ENCODE measurements at places on chromosomes 4 and X.

- DNase-seq, result no peak
Measured at GRCh38 chr4:137656661-137657060, 124.4 kb upstream of the PCDH18 start.

DNA sequence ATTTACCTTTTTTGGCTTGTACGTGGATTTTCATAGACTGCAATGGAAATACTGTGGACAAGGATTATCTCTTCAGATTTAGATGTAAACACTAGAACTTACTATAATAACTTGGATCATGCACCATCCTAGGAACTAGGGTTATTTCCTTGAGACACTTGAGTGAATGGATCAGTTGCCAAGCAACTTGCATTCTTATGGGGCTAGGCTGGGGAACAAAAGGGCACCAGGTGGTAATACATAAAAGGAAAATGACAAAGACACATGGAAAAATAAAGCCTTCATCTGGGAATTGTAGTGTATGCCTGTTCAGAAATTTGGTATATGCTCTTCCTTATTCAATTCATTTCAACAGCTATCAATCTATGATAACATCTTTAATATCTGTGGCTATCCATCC, 247.1 kb downstream of the SPRY1 start:
- DNase-seq, result no peak

GRCh38 chr4:141724646-141725045, 88.3 kb downstream of the IL15 start:
- DNase-seq, result no peak

DNA sequence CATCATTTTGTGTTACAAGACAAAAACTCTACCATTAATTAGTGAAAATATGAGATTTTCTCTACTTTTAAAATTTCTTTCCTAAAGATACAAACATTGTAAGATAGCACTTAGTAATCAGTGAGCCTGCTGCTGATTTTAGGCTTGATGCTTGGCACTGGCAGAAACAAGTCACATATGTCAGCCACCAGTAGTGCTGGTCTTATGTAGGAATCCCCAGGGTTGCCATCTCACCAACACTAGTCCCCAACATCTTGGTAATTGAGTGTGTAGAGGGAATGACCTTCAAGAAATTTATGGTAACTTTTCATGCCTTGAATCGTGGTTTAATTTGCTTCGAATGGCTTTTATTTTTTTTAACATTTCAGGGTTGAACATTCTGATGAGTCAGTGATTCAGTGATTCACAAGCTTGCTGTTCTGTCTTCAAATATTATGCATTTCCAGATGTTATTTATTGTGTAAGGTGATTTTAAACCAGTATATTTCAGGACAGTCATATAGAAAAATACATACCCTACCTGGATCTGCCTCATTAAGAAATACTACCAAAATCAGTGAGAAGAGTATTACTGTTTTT, 11.9 kb downstream of the EXOC1 start:
- no peak for DNase-seq

- DNase-seq, result no peak
Measured at GRCh38 chrX:123830309-123830708, 29.5 kb upstream of the XIAP start.

DNA sequence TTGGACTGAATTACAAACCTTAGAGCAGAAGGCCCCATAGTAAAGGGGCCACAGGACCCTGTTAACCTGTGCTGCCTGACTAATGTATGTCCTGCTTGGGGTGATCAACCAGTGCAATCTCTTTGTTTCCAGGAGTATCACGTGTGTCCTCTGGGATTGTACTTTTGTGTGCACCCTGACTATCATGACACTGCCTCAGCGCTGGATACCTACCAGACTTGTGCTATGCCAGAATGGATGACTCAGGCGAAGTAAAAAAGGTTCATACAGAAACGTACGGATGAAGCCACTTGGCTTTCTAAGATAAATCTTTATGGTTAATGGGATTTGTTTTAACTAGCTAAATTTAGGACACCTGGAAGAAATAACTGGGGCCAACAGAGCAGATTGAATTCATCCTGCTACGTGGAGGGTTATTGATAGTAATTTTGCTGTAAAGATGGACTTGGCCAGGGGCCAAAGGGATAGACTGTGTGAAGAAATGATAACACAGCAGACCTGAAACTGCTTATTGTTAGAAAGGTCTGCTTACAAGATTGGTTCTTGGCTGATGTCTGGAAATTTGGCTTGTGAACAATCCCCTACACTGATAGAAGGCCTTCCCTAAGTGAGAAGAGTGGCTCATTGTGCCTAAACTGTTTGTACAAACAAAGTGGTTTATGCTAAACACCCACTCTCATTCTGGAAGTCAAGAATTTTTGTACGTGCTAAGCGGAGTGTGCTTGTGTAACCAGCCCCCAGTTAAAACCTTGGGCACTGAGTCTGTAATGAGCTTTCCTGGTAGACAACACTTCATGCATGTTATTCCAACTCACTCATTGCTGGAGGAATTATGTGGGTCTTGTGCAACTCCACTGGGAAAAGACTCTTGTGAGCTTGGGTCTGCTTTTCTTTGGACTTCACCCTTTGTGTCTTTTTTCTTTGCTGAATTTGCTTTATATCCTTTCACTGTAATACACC, 750.5 kb upstream of the HTR2C start:
- DNase-seq, result no peak

DNA sequence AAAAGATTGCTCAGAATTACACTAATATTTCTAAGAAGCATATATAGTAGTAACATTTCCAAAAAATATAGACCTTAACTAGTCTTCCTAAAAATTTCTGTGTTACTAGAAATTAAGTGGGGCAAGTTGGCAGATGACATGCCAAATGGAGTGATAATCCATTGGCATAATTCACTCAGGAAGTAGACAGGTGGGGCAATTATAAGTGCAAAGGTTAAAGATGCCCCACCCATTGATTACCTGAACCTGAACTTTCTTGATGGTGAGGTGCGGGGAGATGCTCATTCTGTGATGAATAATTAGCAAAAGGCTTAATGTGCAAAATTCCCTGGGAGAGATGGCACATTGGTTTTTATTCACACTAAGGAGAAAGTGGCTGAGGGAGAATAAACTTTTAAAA, 145.8 kb upstream of the RASGEF1B start:
- no peak for DNase-seq

DNA sequence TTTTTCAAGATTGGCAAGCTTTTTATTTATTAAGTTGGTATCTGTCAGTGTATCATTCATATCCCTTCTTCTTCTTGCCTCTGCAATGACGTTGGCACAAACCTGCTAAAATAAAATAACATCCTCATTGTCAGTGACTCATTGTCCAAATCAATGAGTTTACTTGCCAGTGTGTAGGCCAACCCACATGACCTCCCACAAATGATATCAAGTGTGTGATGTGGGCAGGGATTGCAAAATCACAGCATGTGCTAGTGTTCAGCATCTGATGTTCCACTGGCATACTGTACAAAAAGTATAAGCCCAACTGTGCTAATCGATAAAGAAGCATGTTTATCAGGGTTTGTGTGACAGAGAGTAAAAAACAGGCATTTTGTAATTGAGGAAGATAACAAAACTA, 25.5 kb downstream of the GPAT3 start:
- DNase-seq, result no peak

- no peak for DNase-seq
Measured at GRCh38 chrX:10142041-10142599, 14.7 kb upstream of the CLCN4 start.

GRCh38 chr4:20305976-20306375, 54.3 kb downstream of the SLIT2 start:
- no peak for DNase-seq

DNA sequence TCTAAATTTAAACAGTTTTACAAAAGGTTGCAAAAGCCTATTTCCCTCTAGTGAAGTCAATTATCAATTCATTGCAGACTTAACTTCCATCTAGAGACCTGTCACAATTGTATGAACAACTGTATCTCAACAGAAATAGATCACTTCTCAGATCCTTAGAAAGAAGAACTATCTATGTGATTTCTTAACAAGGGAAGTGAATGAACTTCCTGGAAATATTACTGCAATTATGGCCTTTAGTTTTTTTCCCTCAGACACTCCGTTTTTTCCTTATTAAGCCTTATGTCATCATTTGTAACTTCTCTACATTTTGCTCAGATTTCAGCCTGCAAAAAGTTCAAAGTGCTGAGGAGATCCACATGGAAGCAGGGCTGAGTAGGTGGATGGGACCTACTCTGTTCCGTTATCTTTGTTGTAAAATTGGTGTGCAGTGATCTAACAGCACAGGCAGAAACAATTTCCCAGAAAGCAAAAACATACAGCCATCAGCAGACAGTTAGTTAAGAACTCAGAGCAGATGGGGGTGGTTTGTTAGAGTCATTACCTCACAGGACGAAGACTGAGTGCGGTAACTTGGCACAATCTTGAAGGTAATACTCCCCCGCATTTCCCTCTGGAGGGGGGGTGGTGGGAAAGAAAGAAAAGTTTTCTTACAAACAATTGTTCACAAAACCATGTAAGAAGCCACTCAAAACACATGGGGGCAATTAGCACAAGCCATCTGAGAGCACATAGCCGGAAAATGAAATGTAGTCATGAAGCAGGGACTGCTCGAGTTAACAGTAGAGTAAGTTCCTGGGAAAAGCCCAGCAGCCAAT, 112.3 kb downstream of the NYX start:
- DNase-seq, result no peak

DNA sequence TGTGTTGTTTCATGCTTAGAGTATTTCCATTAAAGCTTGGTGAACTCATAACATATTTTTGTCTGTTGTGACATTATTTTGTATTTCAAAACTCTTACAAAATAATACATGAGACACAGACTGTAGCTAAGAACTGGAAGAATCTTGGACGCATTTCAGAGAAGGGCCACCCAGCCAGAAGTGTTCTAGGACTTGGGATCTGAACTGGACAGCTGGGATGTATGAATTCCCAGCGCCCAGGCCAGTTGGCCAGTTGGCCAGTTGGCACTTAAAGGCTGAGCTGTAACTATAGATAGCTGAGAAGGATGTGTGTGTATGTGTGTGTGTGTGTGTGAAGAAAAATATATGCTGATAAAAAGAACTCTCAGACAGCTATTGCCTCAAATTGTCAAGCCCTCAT, 193.4 kb upstream of the GPR101 start:
- DNase-seq, result no peak

- no peak for DNase-seq
Measured at GRCh38 chr4:62814510-62815047, 1594.7 kb downstream of the TECRL start.

GRCh38 chr4:182101618-182102017, 141.6 kb upstream of the TENM3 start:
- no peak for DNase-seq

- no peak for DNase-seq
Measured at GRCh38 chrX:48617542-48618340, 20.4 kb downstream of the WDR13 start.

GRCh38 chr4:46717950-46718349, 191.1 kb downstream of the COX7B2 start:
- DNase-seq, result no peak

- no peak for DNase-seq
Measured at GRCh38 chr4:102572452-102572851, 71.3 kb downstream of the NFKB1 start.
